ENCODE measurements at places on chromosomes 6 and 20.

DNA sequence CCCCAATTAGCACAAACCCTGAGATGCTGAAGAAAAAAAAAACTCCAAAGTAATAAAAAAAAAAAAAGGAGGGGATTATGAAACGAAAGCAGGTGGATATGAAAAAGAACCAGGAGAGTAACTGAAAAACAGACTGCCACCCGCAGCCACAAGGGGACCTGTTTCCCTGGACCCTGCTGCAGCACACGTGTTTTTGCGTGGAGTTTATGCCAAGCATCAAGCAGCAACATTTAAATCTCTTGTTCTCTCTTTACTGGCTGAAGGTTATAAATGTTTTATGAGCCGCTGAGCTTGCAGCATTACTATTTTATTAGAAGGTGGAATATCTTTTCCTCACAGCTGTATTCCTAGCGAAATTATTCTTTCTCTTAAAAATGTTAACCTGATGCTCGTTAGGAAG, 131.6 kb upstream of the OLIG3 start:
- DNase-seq, result no peak

GRCh38 chr6:54899986-54900385, 53.4 kb downstream of the FAM83B start:
- no peak for DNase-seq

GRCh38 chr20:17608701-17609497, 39.0 kb downstream of the DSTN start:
- no peak for DNase-seq

- DNase-seq, result no peak
Measured at GRCh38 chr20:31708736-31709534, 13.7 kb downstream of the BCL2L1 start.

DNA sequence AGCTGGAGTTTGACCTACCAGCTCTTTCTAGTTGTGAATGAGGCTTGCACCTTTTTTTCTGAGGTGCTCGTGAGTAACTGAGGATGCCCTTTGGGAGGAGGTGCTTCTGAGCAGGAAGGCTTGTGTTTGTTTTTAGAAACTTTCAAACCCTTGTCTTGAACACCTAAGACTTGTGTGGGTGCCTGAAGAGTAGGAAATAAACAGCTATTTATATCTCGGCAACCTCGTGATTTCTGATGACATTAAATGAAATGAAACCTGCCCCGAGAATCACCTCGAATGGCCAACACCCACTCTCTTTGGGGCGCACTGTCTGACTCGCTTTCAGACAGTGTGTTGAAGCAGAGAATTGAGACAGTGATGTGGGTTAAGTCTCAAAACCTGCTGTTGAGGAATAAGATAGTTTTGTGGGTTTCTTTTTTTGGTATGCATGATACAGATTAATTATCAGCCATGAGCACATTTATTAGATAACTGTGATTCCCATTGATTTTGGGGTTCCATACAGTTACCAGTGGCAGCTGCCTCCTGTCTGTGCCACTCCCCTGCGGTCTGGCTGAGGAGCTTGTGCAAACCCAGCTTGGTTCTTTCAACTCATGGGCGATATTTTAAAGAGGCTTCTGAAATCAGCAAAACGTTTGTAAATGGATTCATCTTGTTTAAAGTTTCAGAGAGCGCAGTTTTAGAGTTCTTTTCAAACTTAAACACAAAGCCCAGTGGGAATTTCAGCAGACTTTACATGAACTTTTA, 8.4 kb downstream of the IRF4 start:
- peak; percentile 60 for DNase-seq

DNA sequence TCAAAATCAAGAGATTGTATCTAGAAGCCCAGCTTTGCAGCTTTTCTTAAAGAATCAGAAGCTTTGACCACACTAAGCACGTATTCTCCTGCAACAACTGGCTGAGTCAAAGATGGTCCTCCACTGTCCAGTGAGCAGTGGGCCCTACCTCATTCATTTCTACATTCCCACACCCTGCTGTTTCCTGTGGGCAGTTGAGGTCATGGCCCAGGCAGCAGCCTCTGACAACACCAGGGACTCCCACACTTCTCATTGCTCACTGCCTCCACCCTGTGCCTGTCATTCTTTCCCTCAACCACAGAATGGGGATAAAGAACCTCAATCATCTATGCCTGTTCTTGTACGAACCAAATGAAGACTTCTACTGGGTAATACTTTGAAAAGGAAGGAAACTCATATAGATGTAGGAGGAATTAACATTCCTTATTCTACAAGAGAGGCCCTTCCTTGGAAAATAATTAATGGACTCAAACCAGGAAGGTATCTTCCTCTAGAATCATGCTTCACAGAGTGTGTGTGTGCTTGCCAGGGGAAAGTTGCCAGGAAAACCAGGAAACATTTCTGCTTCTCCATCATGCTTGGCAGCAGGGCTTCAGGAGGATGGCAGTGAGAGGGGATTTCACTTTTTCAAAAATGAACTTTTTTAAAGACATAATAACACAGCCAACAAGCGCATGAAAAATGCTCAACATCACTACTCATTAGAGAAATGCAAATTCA, 191.7 kb upstream of the RIN2 start:
- no peak for DNase-seq

DNA sequence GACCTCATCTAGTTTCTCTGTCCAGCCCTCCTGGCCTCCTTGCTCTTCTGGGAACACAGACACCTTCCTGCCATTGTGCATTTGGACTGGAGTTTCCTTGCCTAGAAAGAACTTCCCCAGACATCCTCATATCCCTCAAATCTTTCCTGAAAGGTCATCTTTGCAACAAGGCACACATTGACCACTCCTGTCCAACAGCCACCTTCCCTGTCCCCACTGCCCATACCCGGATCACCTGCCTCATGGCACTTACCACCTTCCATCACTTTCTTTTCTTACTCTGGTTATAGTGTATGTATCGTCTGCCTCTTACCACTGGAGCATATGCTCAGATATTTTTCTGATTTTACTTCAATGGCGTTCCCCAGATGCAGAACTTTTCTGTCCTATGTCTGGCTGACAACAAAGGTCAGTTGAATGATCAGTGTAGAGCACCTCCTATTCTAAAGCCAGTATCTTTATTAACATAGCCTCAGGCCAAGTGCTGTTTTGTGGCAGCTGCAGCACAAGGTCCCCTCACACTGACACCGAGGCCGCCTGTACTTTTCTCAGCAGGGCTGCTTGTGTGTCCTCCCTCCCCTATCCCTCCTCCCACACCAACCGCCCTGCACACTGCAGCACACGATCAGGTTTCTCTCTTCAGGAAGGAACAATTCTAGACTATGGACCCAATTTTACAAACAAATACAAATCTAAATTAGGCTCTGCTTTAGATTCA, 4.1 kb downstream of the HLA-C start:
- DNase-seq, result peak; percentile 21

GRCh38 chr6:125201961-125202729, 48.6 kb downstream of the TPD52L1 start:
- DNase-seq, result no peak

DNA sequence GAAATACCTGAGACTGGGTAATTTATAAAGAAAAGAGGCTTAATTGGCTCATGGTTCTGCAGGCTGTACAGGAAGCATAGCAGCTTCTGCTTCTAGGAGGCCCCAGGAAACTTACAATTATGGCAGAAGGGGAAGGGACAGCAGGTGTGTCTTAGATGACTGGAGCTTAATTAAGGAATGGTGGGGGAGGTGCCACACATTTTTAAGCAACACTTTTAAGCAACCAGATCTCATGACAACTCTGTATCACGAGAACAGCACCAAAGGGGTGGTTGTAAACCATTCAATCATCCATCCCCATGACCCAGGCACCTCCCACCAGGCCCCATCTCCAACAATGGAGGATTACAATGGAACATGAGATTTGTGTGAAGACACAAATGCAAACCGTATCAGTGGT, 26.9 kb downstream of the FIG4 start:
- no peak for DNase-seq

- no peak for DNase-seq
Measured at GRCh38 chr6:138278326-138278725, 60.0 kb upstream of the PBOV1 start.

DNA sequence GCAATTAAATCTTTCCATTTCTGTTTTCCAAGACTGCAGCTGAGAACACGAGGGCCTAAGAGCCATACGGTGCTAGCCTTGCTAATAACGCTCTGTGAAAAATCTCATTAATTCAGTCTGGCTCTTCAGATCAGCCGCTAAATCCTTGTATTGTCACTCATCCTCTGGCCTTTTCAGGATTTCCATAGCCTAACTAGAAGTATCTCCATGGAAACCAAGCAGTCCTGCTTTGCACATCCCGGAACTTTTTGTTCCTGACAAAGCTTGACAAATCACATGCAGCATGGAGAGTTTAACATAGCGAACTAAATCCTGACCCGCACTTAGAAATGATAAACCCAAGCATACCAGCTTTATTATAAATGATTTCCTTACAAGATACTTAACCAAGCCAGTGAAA, 383.7 kb downstream of the CD83 start:
- DNase-seq, result no peak

- DNase-seq, result no peak
Measured at GRCh38 chr6:30610065-30610464, 7.0 kb downstream of the PPP1R10 start.

DNA sequence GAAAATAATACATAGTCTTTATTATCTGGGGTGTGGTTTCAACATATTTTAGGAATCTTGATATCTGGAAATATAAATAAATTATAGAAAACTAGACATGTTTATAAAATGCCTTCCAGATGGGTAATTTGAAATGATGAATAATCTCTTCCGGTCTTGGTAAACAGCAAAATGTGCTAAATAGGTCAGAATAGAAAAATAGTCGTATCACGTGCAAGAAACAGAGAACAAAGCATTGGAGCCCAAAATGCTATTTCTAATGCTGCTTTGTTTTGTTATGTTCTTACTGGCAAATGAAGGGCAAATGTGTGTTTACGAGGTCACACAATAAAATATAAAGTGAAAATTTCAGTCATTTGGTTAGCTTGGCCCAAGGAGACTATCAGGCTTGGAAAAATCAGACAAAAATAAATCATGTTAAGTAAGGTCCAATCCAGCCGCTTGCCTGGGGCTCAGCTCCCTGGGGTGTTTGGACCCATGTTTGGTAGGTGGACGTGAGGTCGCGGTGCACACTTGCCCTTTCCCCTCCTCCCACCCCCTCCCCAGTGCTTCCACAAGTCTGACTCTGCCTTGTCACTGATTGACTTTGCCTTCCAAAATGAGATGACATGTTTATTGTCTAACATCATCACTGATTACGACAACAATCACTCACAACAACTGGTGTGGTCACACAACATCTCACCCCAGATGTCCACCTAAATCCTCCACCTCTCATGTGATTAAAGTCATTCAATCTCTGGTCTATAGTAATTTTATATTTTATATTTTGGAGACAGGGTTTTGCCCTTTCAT, 56.0 kb downstream of the RIN2 start:
- DNase-seq, result no peak

DNA sequence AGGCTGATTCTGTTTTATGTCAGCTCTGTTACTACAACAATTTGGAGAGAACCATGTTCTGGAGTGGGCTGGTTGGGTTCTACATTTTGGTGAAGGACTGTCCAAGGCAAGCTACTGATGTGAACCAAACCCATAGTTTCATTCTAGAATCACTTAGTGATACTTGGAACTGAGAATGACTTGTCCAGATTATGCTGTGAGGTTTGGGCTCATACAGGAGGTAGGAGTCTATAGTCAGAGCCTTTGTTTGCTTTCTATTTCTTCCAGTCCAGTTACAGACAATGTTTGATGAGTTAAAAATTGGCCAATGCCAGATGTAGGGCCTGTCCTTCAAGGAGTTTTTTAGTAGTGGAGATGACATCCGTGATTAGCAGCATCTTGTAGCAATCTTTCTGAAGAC, 97.9 kb downstream of the LRRC1 start:
- no peak for DNase-seq

DNA sequence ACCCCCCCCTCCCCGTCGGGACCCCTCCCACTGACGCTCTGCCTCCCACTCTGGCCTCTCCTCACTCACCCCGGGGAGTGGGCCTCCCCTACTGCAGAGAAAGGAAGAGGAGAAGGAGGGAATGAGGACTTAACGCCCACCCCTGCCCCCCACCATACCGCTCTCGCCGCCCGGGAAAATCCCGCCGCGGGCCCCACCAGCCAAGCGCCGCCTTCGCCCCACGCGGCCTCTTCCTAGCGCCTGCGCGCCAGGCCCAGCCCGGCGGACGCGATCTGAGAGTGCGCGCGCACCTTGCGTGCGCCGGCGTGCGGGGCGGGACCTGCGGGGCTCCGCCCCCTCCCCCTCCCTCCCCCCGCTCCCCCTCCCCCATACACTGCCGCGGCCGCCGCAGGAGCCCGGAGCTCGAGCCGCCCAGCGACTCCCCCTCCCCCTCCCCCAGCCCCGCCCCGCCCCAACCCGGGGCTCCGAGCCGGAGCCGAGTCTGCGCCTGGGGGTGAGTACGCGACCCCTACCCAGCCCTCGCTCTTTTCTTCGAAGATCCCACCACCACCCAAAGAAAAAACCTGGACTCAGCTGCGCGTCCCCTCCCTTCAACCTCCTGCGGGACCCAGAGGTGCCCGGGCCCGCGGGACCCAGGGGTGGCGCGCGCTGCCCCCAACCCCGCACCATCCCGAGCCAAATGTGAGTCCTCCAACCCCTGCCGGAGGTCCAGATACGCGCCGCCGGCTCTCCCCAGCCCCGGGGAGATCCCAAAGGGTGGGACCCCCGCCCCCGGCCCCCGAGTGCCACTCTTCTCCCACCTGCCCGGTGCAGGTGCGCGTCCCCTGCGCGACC, at the start of the genes MRPL14 and TMEM63B:
TSS of gene MRPL14 (minus strand) at position 267 of the 834 bp plus-strand sequence. CDS start 10,841 bp downstream, outside the sequence.
TSS of gene TMEM63B (plus strand) at position 369 of the 834 bp plus-strand sequence. CDS start 7,031 bp downstream, outside the sequence.
- peak; percentile 85 for DNase-seq

GRCh38 chr6:109579361-109579760, 96.3 kb upstream of the ZBTB24 start:
- no peak for DNase-seq

GRCh38 chr6:170545405-170545804, 7.7 kb downstream of the PSMB1 start:
- DNase-seq, result no peak

- DNase-seq, result no peak
Measured at GRCh38 chr6:148426317-148426977, 83.8 kb downstream of the SASH1 start.

DNA sequence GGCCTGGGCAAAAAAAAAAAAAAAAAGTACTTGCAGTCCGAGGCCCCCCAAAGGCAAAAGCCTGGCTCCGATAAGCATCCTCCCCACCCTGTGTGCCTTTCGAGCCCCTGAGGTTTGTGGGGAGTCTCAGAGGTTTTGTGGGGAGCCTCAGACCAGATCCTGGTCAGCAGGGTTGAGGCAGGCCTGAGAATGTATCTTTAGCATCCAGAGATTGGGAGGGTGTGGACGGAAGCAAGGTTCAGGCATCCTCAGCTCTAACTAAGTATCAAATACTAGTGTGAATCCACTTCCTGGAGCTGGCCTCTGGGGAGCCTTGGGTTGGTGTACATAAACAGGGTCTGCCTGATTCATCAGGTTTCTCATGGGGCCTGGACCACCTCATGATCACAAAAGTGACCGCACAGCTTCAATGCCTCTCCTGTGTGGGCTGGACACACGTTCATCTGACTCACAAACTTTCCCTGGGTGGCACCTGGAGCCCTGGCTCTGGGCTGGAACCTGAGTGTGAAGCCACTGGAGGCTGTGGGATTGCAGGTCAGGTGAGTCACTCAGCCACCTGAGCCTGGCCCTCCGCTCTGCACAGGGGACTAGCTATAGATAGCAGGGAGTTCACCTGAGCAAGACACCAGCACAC, 24.4 kb downstream of the PCMTD2 start:
- no peak for DNase-seq

Data from naive thymus-derived CD4-positive, alpha-beta T cell (primary cell).